T-helper 2 cell (primary cell): ENCODE measurements at places on chromosomes 6 and 20.

DNA sequence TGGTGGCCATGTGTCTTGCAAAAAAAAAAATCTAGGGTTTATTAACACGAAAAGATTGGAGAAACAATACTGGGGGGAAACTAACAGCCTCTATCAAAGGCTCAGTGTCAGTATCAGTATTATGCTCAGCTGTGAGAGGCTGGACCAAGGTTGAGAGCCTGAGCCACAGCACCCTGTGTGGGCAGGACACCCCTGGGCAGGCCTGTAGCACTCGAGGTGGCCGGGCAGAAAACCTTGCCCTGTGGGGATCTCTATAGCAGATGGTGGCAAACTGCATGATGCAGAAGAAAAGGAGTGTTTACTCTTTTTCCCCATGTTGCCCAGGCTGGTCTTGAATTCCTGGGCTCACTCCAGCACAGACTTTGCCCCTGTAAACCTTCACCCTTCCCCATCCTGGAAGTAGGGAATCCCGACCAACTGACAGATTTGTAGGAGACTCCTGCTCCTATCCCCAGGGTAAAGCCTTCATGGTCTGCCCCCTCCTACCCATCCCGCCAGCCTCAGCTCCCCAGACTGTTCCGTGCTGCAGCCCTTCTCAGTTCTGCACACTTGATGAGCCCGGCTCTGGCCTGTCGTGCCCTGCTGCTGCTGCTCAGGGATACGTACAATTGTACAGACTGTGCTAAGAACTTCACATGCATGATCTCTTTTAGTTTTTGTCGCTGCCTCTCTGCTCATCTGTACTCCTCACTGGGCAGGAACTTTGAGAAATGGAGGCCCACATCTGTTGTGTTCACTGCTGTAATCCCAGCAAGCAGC lies 8.0 kb upstream of the KIFC1 start:
- no peak for DNase-seq

- DNase-seq: no peak
Measured at GRCh38 chr6:154471609-154472362, 38.7 kb downstream of the CNKSR3 start.

- no peak for DNase-seq
Measured at GRCh38 chr6:21193790-21194475, 399.6 kb upstream of the SOX4 start.

DNA sequence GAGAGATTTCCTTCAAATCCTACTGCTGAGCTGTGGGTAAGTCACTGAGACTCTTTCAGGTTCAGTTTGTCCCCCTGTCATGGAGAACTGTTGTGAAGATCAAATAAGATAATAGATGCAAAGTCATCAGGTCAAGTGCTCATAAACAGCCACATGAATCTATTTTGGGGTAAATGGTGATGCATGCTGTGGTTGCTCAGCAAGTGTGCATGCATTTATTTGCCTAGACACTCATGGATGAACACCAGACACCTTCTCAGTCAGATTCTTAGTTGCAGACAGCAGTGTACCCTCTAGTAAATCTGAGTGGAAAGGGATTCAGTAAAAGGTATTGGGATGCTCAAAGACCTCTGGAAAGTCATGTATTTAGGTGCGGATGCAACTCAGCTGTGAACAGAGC lies 168.0 kb upstream of the FOXA2 start:
- DNase-seq: no peak

DNA sequence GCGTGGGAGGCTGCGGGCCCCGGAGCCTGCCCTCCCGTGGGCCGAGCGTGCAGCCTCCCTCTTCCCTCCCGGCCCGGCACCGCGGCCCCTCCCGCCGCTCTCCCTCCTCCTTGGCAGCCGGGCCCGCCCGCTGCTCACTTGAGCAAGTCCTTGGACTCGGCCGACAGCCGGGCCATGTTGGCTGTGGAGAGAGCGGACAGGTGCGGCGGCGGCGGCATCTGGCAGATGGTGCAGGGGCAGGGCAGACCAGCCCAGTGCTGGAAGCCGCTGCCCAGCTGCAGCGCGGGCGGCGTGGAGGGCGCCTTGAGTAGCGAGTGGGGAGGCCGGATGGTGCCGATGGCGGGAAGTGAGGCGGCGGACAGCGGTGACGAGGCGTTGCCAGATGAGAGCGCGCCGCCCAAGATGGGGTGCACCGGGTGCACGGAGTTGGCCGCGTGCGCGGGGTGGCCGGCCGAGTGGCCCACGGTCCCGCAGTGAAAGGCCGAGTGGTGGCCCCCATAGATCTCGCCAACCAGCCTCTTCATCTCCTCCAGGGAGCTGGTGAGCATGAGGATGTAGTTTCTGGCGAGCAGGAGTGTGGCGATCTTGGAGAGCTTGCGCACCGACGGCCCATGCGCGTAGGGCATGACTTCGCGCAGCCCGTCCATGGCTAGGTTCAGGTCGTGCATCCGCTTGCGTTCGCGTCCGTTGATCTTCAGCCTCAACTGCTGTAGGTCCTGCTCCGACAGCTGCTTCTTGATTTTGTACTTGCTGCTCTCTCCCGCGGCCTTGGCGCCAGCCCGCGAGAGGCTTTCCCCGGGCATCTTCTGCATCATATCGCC lies 766 bp downstream of the OLIG3 start:
- DNase-seq: no peak

DNA sequence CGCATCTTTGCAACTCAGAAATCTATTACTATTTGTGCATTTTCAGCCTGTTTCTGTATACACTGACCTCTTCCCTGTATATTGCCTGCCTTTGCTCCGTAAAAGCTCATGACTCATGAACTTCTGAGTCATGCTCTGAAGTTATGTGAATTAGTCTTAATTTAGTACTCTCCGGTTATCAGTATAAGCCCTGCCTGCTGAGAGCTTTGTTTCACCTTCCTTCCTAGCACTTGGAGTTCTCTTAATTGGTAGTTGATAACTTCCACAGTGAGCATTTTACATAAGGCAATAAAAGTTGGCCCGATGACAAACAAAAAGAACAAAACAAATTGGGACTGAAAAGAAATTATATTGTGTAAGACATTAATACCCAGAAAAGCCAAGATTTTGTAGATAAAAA lies 231.4 kb downstream of the GJA1 start:
- no peak for DNase-seq

DNA sequence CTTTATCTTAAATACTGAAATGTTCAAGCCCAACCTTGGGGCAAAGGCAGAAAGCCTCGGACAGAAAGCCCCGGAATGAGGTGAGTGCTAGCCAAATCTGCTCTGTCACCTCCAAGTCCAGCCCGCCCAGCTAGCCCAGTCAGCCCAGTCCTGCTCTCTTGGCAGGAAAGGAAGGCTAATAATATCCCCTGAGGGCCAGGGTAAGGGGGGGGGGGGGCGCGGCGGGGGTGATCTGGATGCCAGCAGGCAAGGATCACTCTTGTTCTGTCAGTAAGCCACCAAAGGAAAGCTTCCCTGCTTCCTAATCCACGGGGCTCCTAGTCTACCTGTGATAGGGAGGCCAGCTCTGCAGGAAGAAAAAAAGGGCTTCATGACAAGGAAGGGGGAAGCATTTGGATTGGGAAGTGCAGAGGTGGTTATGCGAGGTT lies 1.1 kb downstream of the NDRG3 start:
- no peak for DNase-seq

- DNase-seq: no peak
Measured at GRCh38 chr6:151447237-151447636, 4.7 kb downstream of the RMND1 start.

DNA sequence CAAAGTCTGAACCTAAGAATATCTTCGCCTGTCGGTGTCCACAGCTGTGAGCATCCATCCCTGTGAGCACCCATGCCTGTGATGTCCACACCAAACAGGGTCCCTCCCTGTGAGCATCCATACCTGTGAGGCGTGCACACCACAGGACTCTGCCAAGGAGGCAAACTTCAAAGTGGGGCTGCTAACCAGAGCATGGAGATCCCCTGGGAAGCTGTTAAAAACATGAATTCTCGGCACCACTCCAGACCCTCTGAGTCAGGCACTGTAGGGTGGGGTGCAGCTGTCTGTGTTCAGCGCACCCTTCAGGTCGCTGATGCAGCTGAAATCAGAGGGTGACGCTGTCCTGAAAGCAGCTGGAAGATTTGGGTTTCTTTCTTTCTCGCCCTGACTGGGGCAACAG lies 85.4 kb upstream of the NXT1 start:
- DNase-seq: no peak

- DNase-seq: no peak
Measured at GRCh38 chr20:45649312-45649863, 18.3 kb upstream of the WFDC9 start.

GRCh38 chr6:35141007-35141655 lies at the start of gene TCP11:
Gene TCP11 (minus strand): TSS chr6:35141339. CDS start chr6:35140870, 469 bp downstream.
- no peak for DNase-seq

- DNase-seq: no peak
Measured at GRCh38 chr20:59356662-59357165, 56.3 kb downstream of the EDN3 start.

- DNase-seq: no peak
Measured at GRCh38 chr6:6806844-6807518, 218.5 kb downstream of the LY86 start.

- no peak for DNase-seq
Measured at GRCh38 chr20:17935186-17935585, 33.4 kb downstream of the SNX5 start.

DNA sequence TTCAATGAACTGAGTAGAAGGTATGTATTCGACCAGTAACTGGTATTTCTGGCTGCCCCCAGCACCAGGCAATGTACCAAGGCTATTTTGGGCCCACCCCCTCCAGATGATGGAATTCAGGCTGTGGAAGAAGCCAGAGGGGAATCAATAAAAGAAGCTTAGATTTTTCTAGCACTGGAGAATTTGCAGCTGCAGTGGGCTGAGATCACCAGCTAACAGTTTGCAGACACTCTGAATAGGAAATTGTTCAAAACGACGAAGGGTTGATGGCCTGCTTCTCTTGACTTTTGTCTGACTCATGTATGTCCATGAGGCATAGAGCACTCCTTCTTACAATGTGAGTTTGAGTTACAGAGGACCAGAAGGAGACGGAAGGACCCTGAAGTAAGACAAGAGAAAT lies 32.4 kb upstream of the FBXO9 start:
- no peak for DNase-seq

DNA sequence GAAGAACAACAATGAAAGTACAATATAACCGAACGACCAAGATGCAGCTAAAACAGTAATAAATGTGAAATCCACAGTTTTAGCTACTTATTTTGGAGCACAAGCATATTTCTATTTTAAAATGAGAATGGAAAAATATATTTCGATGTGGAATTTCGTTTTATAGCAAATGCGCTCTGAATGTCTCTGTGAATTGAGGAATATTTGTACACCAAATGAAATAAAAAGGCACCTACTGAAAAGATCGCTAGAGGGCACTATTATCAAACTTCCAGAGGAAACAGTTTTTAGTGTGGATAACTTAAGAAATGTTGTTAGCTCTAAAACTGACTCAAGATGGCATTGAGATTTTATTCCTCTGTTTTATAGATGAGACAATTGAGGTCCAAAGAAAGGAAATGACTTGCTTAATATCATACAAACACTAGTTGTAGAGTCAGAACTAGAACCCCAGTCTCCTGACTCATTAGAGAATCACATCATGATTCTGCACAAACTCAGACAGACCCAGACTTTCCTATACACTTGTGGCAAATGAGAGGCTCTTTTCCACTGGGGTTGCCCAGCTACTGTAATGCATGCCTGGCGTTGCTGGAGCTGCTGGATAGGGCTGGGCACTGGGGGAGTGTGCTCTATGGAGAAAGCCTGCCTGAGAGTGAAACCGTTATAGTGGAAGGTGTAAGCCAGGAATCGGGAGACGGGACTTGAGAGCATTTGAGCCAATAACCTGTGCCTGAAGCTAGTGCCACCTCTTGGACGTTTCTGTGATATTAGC lies 51.9 kb downstream of the GCLC start:
- no peak for DNase-seq

DNA sequence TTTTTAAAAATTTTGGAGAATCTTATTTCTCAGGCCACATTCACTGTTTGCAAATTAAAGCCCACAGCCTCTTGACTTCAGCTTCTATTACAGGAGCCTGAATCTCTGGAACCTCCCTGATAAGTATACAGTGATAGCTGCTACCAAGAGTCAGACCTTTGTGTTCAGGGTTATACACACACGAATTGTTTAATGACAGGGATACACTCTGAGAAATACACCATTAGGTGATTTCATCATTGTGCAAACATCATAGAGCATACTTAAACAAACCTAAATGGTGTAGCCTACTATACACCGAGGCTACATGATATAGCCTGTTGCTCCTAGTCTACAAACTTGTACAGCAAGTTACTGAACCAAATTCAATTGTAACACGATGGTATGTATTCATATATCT lies 473.9 kb downstream of the PKHD1 start:
- DNase-seq: no peak

GRCh38 chr20:60999250-60999649 lies 252.8 kb upstream of the CDH4 start:
- DNase-seq: no peak

DNA sequence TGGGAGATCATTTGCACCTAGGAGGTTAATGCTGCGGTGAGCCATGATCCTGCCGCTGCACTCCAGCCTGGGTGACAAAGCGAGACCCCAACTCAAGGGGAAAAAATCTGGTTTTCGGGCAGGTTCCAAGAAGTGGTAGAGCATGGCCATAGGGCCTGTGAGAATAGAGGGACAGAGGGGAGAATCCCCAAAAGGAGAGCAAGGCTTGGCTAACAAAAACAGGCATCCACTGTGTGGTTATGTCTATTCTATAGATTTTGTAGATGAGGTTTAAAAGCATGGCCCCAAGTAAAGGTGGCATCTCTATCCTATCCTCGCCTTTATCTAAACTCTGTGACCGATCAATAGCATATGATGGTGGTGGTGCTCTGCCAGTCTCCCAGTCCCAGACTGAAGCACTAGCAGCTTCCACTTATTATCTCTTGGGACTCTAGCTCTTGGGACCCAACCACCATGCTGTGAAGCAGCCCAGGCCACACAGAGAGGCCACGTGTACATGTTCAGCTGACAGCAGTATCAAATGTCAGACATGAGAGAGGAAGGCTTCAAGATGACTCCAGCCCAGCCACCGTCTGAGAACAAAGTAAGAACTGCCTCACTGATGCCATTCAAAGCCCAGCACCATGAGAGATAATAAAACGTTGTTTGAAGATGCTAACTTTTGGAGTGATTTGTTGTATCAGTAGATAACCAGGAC lies 27.7 kb downstream of the EIF2S2 start:
- DNase-seq: no peak

DNA sequence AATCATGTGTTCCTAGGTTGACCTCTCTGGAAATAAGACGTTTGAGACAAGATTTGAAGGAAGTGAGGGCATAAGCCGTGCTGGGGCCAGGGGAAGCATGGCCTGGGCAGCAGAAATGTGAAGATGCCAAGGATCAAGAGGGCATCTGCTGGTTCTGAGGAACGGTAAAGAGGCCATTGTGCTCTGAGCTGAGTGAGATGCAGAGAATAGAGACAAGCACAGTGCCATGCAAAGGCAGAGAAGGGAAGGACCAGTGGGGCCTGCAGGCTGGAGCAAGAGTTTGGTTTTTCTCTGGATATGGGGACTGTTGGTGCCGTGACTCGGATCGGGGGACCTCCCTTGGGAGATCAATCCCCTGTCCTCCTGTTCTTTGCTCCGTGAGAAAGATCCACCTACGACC lies 50.8 kb downstream of the SMPDL3A start:
- DNase-seq: no peak

GRCh38 chr6:143652841-143653331 lies 24.9 kb upstream of the PHACTR2 start:
- DNase-seq: no peak
